ENCODE measurements at places on chromosomes 12 and 14. TPM values are rescaled to one million over a fixed set of nuclear protein-coding genes. Genes with fewer than 3 reads are reported as not detected.

The SPTB gene
- not detected for total RNA-seq

- H3K4me3 ChIP-seq = no peak overlapping the region
- peaks cover 6% of the 10 kb centered on the region for H3K27me3 ChIP-seq
- H3K27ac ChIP-seq = no peak overlapping the region
- no peaks in the 10 kb centered on the region for H3K4me1 ChIP-seq
- no peak for DNase-seq
These were observed 182.3 kb upstream of the GZMB start for GRCh38 chr14:24816011-24816928.

The DUSP6 gene
- 48.5 TPM for total RNA-seq

DNA sequence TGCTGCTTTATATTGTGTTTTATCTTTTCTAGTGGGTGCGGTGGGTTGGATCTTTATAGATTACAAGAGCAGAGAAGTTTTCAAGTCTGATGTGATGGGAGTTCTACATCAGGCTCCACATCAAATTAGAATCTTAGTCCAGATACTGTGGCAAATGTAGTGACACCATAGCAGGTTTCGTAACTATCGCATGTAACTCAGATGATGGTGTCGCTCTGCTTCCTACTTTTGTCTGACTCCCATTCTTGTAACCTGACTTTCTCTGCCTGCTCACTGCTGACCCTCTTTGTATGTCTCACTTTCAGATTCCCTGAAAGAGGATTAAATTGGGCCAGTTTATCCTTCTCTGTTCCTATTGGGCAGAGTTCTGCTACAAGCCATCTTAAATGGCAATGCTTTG lies 22.8 kb upstream of the FBXO34 start:
- H3K27me3 ChIP-seq = peaks cover 24% of the 10 kb centered on the region
- H3K27ac ChIP-seq = no peak overlapping the region
- no peak for DNase-seq
- H3K4me3 ChIP-seq = no peak overlapping the region

The GPR65 gene
- 17.9 TPM for total RNA-seq

- no peak overlapping the region for H3K4me3 ChIP-seq
- no peak for DNase-seq
- no peaks in the 10 kb centered on the region for H3K36me3 ChIP-seq
- H3K27ac ChIP-seq = no peak overlapping the region
- H3K4me1 ChIP-seq = no peaks in the 10 kb centered on the region
- no peaks in the 10 kb centered on the region for H3K27me3 ChIP-seq
These were observed 256.0 kb downstream of the PPFIA2 start for GRCh38 chr12:81502912-81503695.

Measured in activated CD4-positive, alpha-beta T cell treated with anti-CD3 and anti-CD28 coated beads, Interleukin-2, amount 10 ng/mL, durations not matched to agents 7 days and 5 days (primary cell).